ENCODE measurements at places on chromosomes 7 and 10.

DNA sequence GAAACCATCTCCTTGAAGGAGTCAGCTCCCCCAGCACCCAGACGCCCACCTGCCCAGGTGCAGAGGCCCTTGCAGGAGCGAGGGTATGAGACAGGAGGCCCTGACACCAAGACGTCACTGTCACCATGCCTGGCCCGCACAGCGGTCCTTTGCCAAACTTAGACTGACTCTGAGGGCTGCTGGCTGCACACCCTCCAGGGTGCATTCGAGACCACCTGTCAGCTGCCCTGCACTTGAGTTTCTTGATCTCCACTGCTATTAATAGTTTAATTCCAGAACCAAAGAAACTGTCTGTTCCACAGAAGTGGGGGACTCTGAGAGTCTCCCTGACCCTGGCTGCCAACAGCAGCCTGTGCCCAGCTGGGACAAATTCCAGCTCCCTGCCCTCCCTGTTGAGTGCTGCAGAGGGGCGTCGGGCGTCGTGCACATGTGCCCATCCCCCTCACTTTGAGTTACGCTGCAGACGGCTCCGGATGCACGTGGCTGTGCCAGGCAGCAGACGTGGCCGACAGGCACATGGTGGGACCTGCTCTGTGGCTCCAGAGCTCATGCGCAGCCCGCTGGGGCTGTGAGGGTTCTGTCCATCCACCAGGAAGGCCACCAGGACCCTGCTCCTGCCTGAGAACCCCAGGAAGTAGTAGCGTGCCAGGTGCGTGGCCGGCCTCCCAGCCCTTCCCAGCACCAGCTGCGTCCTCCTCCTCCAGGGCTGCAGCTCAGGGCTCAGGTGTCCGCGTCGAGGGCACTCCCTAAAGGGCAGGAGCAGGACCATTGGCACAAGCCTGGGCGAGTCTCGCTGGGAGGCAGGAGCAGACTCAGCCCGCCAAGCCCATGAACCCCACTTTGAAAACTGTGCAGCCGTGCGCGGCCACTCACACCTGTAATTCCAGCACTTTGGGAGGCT, 24.8 kb downstream of the ELFN1 start:
- DNase-seq: no peak

DNA sequence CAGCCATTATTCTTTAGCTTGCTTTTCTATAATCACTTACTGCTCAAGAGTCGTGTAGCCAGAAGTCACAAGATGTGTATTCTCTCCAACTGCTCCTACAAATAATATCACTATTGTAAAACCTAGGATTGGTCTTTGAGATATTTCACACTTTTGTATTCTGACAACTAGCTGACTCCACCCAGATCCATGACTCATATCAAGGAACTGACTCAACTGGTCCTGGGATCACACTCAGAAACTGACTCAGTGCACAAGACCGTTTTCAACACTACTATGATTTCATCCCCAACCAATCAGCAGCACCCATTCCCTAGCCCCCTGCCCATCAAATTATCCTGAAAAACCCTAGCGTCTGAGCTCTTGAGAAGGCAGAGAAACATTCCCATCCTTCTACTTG, 56.5 kb upstream of the ORC5 start:
- peak; percentile 37 for DNase-seq

DNA sequence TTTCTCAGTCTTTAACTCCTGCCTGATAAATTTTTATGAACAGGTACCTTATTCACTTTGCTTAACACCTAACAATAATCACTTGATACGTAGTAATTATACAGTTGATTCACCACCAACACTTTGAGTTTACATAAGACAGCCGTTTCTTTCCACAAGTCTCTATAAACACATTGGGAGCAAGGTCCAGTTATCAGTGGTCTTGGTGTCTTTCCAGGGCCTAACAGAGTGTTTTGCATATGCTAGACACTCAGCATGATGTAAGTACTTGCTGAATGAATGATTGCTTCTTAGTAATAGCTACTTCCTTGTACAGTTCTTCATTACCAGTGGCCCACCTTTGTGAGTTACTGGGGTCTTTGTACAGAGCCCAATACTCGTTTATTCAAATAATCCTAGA, 6.4 kb downstream of the CLDN12 start:
- no peak for DNase-seq

DNA sequence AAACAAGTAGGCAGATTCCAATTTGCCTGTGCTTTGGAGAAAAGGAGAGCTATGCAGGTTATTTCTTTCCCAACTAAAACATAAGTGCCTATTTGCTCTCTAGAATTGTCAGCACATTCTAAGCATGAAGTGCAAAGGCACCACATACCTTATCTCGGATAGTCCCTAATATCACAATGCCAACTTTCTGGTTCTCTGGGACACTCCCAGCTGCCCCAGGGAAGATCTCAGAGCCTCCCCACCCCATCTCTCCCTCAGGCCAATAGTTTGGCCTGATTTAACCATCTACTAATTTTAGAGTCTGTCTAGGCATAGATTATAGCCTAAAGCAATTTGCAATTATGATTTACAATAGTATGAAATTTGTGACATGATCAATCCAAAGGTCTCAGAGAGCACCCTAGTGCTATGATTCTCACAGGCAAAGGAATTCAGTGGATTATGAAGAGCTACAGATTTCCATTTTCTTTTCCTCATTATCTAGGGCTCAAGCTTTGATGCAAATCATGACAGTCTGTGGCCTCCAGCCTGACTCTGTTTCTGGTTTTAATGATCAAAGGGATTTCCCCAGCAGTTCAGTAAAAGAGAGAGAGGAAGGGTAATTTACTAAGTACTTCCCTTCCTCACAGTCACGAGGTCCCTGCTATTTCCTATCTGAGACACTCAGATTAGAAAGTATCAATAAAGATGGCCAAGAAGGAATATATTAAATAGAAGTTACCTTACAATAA, 29.0 kb upstream of the IL6 start:
- DNase-seq: no peak
